ENCODE measurements at places on chromosomes 2 and 18.

DNA sequence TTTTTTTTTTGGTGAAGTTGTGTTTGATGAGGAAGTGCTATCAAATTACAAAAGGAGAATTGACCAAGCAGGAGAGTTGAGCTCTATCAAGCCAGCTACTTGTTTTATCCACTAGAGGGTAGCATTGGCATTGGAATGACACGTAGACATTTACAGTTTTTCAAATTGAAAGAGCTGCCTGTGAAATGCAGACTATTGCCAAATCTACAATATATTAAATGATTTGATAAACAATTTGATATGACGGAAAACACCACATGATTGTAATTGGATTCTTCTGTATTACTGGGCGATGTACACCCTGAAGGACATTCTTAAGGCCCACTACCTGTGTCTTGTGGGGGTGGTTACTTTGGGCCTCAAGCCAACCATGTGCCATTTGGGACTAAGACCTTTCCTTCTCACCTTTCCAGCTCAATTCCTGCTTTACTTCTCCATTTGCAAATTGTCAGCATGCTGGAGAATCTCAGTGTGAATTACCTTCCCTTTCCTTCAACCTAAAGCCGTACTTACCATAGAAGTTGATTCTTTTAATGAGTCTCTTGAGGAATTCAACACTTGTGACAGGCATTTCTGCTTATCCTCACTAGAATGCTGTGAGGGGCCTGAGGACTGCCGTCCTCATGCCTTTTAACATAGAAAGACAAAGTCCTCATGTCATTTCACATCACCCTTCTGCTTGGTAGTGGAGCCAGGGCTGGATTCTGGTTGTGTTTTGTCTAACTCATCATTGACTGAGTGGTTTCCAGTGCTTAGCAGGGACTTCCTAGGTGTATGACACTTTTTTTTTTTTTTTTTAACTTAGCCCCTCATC is 134.8 kb upstream of the THUMPD2 start:
- DNase-seq = no peak

- no peak for DNase-seq
Observed at GRCh38 chr2:135899567-135899966, 23.3 kb upstream of the MCM6 start.

DNA sequence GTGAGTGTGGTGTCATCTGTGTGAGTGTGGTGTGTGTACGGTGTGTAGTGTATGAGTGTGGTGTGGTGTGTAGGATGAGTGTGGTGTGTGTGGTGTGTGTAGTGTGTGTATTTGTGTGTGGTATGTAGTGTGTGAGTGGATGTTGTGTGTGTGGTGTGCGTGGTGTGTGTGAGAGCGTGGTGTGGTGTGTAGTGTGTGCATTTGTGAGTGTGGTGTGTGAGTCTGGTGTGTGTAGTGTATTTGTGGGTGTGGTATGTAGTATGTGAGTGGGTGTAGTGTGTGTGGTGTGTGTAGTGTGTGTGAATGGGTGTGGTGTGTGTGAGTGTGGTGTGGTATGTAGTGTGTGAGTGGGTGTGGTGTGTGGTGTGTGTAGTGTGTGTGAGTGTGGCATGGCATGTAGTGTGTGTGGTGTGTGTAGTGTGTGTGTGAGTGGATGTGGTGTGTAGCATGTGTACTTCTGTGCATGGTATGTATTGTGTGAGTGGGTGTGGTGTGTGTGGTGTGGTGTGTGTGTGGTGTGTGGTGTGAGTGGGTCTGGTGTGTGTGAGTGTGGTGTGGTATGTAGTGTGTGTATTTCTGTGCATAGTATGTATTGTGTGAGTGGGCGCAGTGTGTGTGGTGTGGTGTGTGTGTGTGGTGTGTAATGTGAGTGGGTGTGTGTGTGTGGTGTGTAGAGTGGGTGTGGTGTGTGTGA is 227.8 kb downstream of the BCL2 start:
- DNase-seq = no peak

DNA sequence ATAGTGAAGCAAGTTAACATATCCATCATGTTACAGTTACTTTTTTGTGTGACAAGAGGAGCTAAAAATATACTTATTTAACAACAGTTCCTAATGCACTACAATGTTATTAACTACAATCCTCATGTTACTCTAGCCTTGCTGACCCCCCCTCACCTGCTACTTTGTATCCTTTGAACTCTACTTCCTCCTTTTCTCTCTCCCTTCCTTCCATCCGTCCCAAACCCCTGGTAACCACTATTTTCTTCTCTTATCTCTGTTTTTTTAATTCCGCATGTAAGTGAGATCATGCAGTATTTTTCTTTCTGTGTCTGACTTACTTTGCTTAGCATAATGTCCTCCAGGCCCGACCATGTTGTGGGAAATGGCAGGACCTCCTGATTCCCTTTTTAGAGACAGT is 59.4 kb downstream of the NPAS2 start:
- no peak for DNase-seq

DNA sequence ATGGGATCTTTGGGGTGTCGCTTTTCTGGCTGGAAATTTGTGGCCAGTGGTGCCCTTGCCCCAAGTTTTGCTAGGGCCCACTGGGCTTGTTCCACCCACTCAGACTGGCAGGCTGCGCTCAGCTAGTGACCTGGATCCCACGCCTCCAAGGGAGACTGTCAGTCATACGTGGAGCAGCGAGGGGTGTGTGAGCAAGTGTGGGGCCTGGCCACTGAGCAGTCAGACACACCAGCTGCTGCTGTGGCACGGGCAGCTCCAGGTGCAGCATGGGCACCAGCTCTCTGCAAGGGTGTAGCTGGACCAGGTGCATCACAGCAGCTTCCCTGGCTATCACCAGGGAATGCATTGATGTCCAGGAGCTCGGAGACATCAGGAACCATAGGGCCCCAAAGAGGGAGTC is 327.0 kb downstream of the NR4A2 start:
- no peak for DNase-seq

DNA sequence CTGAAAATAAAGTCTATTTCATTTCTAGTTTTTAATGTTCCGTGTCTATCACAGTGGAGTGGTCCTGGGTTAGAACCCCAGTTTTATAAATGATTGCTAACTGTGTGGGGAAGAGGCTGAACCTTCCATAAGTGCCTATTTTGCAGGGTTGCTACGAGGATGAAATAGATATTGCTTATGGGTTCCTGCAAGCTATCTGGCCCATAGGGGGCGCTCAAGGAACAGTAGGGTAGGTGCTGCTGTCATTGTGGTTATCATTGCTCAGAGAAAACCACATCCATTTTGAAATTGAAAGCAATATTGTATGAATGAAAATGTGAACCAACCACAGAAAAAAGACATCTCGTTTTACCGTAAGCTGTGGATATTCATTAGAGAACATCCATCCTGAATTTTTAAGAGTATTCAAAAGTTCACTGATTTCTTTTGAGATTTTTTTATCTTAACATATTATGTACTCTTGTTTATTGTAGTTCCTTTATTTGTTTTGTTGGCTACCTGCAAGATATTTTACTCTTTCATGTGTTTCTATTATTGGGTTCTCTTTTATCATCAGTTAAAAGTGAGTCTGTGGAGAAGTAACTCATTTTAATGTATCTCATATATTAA is 261.6 kb downstream of the NAPG start:
- DNase-seq = peak; percentile 77

DNA sequence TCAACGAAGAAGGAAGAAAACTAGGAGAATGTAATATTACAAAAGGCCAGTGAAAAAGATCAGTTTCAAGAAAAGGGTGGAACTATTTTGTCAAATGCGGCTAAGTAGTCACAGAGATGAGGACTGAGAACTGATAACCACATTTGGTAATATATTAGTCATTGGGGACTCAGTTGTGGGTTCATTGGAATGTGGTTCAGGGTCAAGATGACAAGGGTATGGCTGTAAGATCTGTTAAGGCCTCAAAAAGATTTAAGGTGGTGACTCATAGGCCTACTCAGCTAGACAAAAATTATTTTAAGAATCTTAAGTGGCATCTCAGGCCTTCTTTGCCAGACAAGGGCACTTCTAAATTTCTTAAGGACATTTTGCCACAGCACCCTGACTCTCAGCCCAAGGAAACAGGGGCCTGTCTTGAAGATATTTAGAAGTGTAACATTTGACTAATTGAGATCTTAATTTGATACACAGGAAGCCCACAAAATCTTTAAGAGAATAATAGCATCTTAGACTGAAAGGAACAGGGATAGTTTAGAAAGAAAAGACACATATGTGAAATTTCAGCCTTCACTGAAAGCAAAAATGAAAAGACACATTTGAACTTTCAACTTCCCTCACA is 81.3 kb downstream of the STRADB start:
- no peak for DNase-seq

- no peak for DNase-seq
Observed at GRCh38 chr18:49398331-49398730, 62.1 kb downstream of the DYM start.

GRCh38 chr2:206616151-206616550 is 26.1 kb upstream of the FAM237A start:
- DNase-seq = no peak

- no peak for DNase-seq
Observed at GRCh38 chr2:223203971-223204929, 152.3 kb downstream of the KCNE4 start.

- DNase-seq = no peak
Observed at GRCh38 chr2:85771486-85771885, 17.7 kb downstream of the ATOH8 start.

DNA sequence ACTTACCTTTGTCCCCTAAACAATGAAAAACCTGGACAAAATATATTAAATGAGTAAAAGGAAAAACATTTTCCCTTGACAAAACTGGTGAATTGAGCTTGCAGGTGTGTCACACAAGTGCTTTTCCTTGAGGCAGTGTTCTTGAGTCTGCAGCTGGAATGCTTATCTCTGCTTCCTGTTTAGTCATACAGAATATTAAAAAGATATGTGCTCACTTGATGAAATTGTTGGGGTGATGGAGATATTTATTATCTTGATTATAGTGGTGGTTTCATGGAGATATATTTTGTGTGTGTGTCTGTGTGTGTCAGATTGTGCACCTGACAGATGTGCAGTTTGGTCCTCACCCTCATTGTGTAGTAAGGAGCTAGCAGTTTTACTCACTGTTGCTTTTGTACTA is 3.3 kb downstream of the TAF1B start:
- no peak for DNase-seq

- DNase-seq = no peak
Observed at GRCh38 chr2:190891372-190891771, 10.8 kb downstream of the GLS start.

DNA sequence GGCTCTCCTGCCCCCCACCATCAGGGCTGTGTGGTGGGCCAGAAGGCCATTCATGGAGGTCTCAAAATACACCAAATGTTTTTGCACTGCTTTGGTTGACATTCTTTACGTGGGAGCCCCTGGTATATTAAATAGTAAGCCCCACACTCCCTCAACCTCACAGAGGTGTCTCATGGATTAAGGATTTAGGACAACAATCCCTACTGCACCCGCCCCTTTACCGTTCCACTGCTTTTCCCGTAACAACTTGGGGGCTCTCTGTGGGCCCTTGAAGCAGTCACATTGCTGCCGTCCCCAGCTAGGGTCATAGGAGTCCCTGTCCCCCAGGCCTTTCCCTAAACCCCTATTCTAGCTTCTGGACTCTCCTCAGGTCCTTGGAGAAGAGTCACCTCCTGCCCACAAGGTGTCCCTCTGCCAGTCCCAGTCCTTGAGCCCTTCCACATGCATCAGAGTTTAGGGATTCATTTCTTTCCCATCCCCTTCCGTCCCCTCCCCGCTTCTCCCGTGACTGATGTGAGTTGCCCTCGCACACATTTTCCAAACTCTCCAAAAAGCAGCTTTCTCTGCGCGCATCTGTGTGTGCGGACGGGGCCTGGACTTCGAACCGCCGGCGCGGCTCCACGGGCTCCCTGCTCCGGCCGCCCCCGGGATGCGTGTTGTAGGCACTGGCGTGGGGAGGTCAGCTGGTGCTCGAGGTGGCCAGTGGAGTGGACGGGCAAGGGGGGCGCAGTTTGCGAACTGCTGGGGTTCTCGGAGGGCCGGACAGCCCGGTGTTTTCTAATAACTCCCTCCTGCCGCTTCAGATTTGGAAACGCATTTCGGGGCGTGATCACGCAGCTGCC is 84.8 kb downstream of the LYPD1 start:
- DNase-seq = no peak

DNA sequence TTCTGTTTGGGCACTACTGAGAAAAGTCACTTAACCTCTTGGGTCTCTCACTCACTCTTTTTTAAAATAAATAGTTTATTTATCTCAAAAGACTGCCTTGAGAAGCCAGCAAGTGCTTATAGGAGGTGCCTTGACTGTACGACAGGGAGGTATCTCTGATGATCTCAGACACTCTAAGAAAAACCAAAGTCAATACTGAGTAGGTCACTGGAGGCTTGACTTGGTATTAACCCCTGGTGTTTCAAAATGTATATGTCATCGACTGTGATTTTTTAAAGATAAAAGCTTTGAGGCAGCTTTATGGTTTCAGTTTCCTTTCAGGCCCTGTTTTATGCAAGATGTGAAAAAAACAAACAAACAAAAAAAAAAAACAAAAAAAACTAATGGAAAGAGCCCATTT is 33.7 kb downstream of the MREG start:
- no peak for DNase-seq

DNA sequence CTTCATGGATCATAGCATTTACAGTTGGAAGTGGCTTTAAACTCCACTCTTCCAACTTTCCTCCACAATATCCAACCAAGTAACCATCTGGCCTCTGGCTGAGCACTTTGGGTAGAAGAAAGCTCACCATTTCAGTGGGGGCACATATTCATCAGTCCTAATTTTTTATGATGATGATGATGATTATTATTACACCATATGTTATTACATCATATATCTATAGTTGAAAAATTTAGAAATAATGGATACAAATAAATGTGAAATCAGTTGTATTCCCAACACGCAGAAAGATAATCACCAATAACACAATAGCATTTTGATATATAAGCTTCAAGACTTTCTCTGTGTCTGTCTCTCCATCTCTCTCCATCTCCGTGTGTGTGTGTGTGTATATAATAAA is 26.6 kb upstream of the ZCCHC2 start:
- no peak for DNase-seq

GRCh38 chr2:50546790-50547189 is 485.1 kb downstream of the NRXN1 start:
- DNase-seq = no peak
